Ovary (tissue), 10 donors: ENCODE measurements at places on chromosomes 3 and 15. TPM values are rescaled to one million over a fixed set of nuclear protein-coding genes. Genes with fewer than 3 reads are reported as not detected.

- H3K27ac ChIP-seq, result no peak overlapping the region
- H3K4me3 ChIP-seq, result no peak overlapping the region
Measured at GRCh38 chr3:42130329-42131070, 39.3 kb downstream of the TRAK1 start.

GRCh38 chr15:78929536-78930264 lies 15.1 kb downstream of the CTSH start:
- peaks cover 1% of the 10 kb centered on the region for H3K4me1 ChIP-seq
- no peak overlapping the region for H3K4me3 ChIP-seq
- H3K27me3 ChIP-seq, result no peaks in the 10 kb centered on the region
- H3K27ac ChIP-seq, result no peak overlapping the region

DNA sequence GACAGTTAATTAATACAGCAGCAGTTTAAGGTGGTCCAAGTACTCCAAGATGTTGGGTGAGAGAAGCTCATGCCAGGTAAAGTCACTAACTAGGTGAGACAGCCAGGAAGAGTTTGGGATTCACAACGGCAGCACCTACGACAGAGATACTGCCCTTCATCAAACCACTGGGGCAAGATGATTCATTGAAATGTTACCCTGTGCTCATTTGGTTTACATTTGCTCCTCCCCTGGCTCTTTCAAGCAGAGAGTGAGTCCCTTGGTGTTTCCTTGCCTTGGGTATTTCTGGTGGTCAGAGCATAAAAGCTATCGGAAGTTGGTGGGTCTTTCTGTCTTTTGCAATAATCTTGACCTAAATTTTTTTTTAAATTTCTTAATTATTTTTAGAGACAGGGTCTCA lies 19.9 kb upstream of the PDE8A start:
- no peak overlapping the region for H3K4me3 ChIP-seq
- DNase-seq, result no peak
- no peaks in the 10 kb centered on the region for H3K4me1 ChIP-seq
- H3K27me3 ChIP-seq, result no peaks in the 10 kb centered on the region
- H3K36me3 ChIP-seq, result no peaks in the 10 kb centered on the region

Gene CLDN16
- total RNA-seq, result not detected

Gene SNTN
- total RNA-seq, result 3.1 TPM

Gene GORASP1
- total RNA-seq, result 48.0 TPM

Gene PLA2G4E
- not detected for total RNA-seq

Gene CDHR4
- total RNA-seq, result 2.0 TPM
